ENCODE measurements at places on chromosomes 16 and 17.

DNA sequence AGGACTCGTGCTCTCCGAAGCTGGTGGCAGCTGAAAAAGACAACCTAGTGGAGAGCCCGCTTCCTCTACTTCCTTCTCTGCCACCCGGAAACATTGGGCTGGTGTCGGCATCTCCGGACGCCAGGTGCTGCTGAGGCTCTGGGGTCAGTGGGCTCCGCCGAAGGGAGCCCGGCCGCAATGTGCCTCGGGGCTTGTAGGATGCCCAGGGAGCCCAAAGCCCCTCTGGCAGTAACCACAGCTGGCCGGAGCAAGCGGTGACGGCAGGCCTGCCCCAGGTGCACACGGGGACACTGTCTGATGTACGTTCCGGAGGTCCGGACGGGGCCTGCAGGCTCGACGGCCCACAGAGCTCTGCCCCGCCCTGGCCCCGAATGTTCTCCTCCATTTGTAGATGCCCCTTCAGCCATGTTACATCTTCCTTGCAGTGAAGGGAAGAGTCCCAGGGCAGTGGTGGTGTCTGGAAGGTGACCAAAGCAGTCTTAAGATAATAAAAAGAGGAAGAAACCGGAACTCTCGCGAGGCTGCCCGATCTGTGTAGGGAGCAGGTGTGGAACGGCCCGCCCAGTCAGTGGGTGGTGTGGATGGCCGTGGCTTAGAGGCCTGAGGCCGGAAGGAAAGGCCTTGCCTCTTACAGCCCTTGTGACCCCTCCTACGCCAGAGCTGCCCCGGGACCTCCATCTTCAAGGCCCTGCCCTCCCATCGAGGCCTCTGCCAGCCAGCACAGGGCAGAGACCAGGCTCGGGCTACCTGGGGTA is 22.6 kb downstream of the NDUFAF8 start:
- no peak for DNase-seq

- no peak for DNase-seq
Observed at GRCh38 chr17:77146246-77146632, 5.5 kb downstream of the SEC14L1 start.

- no peak for DNase-seq
Observed at GRCh38 chr16:75267631-75268264, 16.3 kb upstream of the BCAR1 start.

DNA sequence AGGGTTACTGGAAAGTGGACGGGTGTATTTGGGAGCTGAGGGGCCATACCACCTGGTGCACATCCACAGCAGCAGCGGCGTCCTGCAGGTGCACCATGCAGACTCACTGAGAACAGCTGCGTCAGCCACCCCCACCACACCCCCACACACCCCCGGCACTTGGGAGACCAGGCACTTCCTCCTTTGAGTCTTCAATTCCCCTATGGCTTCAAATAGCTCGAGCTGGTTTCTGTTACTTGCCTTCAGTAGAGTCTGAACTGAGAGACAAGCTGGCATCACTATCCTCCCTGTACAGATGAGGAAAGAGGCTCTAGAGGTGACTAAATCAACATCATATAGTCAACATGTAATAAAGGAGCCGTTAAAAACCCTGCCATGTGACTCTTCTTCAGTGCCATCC is 15.4 kb downstream of the CUEDC1 start:
- DNase-seq, result peak; percentile 14

- peak; percentile 90 for DNase-seq
Observed at GRCh38 chr17:7213895-7214299, 5.7 kb downstream of the DLG4 start.

- no peak for DNase-seq
Observed at GRCh38 chr16:845351-845745, 44.8 kb upstream of the GNG13 start.

DNA sequence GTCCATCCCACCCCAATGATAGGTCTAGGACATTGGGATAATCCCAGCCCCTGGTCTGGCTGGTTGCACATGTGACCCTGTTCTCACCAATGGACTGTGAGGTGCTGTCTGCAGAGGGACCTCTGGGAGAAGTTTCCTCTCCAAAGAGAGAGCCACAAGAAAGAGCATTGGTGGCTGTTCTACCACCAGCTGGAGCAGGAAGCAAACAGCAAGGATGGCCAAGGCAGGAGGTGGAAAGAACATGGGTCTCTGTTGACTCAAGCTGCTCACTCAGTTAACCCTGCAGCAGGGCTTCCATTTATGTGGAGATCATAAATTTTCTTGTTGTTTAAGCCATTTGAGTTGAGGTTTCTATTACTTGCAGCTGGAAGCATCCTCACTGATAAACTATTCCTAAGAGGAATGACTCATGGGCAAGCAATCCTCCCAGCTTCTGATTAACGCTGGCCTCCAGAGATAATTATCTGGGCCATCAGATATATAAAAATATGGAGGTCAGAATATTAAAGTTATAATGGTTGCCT is 52.6 kb downstream of the CYB5B start:
- DNase-seq, result no peak

DNA sequence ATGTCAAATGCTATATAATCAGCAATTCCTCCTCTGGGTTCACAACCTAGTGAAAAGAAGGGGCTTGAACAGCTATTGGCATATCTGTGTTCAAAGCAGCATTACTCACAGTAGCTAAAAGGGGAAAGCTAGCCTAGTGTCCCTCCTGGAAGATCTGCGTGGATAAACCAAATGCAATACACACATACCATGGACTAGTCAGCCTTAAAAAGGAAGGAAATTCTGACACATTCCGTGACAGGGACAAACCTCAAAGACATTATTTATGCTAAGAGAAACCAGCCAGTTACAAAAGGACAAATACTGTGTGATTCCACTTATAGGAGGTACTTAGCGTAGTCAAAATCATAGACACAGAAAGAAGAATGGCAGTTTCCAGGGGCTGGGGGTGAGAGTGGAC is 90.1 kb downstream of the XYLT1 start:
- no peak for DNase-seq

DNA sequence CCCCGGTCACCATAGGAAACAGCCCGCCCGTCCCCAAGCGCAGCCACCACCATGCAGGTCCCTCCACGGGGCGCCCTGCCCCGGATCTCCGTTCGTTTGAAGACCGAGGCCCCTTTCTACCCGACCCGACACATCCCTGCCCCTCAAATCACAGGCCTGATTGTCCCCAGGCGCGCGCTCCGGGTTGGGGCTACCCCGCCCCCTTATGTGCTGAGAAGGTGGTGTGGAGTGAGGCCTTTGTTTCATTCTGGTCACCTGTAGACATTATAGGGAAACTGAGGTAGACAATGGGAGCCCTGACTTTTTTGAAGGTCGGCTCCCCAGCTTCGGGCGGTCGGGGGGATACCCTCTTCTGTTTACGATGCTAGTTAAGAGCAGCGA is 763 bp upstream of the ACTG1 start:
- peak; percentile 58 for DNase-seq

- DNase-seq, result no peak
Observed at GRCh38 chr16:19589771-19590302, 34.3 kb downstream of the VPS35L start.

DNA sequence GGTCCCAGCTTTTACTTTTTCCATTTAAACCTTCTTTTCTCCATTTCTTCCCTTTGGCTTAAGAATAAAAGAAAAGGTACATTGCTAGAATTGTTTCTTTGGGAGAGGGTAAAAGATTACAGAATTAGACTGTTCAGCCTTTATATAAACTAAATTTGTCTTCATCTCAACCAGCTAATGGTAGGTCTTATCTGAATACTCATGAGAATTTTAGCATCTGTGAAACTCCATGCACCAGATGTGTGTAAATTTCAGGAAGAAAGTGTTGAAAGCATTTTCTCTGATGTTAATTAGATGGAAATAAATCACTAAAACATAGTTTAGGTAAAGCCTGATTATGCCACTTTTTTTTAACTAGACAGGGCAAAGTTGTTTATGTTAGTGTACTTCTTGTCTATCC is 24.9 kb downstream of the NQO1 start:
- no peak for DNase-seq

DNA sequence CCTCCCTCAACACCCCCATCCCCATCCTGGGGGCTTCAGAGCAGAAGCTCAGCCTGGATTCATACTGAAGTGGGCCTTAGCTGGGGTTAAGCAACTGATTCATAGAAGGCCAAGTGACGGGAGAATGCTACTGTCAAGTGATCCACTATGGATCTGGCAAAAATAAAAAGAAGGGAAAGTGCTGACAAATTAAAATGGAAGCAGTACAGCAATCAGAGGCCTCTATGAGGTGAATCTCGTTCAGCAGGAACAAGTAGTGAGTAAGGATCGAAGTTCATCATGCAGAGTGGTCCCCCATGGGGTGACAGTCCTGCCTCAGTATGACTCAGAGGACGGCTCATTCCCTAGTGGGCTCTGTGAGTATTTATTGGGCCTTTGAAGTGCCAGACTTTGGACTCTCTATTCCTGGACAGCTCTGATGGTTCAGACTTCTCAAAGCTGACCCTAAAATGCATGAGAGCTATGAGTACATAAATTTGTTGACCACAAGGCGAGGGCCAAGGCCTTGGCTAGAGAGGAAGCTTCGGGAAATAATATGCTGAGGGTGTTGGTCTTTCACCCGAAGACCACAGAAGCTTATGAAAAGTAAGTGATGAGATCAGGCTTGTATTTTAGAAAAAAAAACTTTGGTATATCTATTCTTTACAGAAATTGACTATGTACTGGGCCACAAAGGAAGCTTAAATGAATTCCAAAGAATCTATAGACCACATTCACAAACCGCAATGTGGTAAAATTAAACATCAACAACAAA is 5.3 kb upstream of the NSMCE1 start:
- DNase-seq, result peak; percentile 22

DNA sequence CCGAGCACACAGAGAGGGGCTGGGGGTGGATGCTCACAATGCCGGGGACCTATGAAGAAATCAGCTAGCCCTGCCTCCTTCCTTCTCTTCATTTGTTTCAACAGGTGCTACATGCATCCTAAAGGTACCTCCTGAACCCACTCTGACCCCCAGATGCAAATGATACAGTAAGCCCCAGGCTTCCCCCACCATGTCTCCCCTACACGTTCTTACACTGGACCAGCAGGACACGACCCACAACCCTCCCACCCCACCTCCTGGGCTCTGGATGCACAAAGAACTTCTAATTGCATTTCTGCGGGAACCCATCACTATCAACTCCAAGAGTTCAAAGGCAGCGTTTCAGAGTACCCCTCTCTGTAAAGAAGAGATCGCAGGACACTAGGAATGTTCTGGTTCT is 2.1 kb downstream of the XYLT1 start:
- no peak for DNase-seq

DNA sequence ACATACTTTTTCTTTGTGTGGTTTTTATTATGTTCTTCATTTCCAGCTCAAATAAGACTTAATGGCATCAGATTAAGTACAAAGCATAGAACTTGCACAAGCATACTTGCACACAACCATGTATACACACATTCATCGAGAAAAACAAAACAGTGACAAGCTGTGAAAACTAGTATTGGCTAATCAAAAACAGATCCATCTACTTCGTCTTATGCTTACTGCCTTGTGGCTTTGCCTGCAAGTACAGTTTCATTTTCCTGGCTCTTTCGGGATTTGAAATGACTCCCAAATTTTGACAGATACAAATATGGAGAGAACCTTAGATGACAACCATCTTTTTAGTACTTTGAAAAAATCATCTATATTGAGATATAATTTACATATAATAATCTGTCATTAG is 338.3 kb downstream of the BCAS3 start:
- DNase-seq, result no peak

DNA sequence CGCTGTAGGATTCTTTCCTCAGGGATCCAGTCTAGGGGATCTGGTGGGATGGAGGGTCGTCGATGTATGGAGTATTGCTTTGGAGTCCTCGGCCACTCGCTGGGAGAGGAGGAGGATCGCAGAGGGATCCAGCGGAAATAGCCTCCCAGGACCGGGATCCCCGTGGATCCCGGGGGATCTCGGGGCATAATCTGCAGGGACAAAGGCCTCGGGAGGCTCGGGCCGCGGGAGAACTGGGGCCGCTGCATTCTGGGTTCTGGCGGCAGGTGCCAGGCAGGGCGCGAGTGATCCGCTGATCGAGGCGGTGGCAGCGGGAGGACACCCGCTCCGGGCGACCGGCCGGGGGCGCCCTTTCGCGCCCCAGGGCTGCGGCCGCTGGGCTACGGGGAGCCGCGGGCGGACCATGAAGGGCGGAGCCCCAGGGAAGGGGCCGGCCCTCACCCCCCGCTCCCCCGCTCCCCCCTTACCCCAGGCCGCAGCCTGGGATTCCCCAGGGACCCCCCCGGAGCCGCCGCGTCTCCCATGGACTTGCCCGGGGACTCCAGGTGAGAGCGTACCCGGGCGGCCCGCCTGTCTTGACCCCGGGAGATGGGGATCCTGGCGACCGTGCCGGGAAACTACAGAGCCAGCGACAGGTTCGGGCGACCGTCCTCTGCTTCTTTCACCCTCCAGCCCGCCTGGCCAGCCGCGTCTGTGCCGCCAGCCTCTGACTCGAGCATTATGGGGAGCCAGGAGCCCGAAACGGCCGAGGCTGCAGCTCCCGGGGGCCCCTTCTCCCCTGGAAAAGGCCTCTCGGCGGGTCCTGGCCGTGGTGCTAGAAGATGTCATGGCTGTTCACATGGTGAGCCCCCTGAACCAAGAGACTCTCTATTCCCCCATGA is 604 bp downstream of the PRR14 start:
- DNase-seq, result peak; percentile 86

DNA sequence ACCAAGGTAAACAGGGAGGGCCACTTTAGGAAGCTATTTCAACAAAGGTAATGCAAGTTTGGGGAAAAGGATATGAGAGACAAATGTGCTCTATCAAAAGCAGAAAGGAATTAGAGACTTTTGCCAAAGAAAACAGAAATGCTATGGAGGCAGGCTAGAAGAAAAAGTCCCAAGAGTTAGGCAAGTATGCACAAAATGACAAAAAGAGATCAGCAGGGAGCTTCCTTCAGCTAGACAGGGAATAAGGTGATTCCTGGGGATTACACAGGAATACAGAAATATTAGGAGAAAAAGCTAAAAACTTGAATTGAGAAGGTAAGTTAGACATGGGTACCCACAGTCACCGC is 2.4 kb downstream of the FXR2 start:
- no peak for DNase-seq

GRCh38 chr17:77540975-77541374 is 400.2 kb downstream of the SEC14L1 start:
- no peak for DNase-seq

DNA sequence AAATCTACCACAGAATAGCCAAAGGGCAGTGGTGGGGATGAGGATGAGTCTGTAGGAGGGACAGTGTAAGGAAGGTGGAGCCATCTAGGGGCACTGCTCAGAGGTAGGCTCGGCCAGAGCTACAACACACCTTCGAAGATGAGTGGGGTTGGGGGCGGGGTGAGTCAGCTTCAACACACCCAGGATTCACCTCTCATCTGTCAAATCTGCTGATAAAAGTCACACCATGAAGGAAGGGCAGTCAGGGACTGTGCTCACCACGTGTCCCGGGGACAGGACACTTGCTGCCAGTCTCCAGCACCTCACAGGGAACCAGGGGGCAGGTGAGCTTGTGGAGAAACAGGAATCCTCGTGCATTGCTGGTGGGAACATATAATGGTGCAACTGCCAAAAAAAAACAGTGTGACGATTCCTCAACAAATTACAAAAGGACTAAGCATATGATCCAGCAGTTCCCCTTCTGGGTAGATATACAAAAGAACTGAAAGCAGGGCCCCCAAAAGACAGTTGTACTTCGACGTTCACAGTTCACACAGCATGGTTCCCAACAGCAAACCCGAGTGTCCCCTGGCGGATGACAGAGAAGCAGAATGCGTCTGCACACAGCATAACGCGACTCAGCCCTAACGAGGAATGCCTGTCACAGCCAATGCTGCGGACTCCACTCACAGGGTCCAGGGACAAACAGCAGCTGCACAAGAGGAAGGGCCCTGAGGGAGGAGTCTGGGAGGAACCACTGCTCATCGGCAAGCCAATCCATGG is 133.1 kb downstream of the ANKRD11 start:
- peak; percentile 36 for DNase-seq

- no peak for DNase-seq
Observed at GRCh38 chr16:28304214-28304613, 11.9 kb downstream of the SBK1 start.

All from CD4-positive, alpha-beta T cell treated with Interleukin-1 beta for 1 hour (primary cell).